ENCODE measurements at places on chromosomes 1 and 21.

DNA sequence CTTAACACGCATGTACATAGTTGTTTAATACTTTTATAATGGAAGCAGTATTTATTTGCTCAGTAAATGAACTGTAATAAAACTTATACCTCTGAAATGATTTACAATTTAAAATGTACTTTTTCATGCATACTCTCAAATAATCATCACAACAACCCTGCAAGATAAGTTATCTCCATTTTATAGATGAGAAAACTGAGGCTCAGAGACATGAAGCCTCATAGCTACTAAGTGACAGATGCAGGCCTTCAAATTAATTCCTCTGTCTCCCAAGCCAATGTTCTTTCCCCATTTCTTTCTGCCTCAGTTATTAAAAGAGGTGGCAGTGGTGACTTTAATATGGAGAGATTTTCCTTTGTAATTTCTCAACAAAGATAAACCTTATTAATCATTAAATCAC lies 19.6 kb upstream of the CLCA1 start:
- no peak for DNase-seq

- no peak for DNase-seq
These were observed 22.1 kb downstream of the RIPPLY3 start for GRCh38 chr21:37028570-37028969.

- no peak for DNase-seq
These were observed 18.8 kb downstream of the RHBG start for GRCh38 chr1:156387870-156388173.

- no peak for DNase-seq
These were observed 25.1 kb upstream of the B3GALT2 start for GRCh38 chr1:193211539-193211938.

DNA sequence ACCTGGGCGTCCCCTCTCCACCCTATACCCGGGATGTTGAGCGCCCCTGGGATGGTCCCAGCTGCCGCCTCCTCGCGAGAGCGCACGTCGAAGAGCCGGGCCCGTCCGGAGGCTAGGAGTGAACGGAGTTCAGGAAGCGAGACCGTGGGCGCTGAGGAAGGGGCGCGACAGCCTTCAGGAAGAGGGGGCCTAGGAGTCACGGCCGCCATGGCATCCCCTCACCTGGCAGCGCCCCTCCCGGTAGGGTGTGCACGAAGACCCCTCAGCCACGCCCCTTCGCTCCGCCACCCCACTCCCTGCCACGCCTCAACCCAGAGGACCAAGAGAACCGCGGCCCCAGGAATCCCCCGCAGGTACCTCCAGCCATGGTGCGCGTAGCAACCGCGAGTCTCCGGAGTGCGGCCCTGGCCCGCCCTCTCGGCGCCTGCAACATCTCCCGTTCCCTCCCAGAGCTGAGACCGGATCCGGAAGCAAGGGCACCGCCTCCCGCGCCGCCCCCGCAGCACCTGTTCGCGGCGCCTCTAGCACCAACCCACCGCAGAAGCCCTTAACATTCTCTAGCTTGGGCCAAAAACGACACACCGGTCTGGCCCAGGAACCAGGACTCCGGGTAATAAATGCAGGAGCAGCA lies at the start of gene TSTD1:
TSS of gene TSTD1 (minus strand) at position 442 of the 631 bp plus-strand sequence. CDS start at position 367, 75 bp downstream.
- no peak for DNase-seq

DNA sequence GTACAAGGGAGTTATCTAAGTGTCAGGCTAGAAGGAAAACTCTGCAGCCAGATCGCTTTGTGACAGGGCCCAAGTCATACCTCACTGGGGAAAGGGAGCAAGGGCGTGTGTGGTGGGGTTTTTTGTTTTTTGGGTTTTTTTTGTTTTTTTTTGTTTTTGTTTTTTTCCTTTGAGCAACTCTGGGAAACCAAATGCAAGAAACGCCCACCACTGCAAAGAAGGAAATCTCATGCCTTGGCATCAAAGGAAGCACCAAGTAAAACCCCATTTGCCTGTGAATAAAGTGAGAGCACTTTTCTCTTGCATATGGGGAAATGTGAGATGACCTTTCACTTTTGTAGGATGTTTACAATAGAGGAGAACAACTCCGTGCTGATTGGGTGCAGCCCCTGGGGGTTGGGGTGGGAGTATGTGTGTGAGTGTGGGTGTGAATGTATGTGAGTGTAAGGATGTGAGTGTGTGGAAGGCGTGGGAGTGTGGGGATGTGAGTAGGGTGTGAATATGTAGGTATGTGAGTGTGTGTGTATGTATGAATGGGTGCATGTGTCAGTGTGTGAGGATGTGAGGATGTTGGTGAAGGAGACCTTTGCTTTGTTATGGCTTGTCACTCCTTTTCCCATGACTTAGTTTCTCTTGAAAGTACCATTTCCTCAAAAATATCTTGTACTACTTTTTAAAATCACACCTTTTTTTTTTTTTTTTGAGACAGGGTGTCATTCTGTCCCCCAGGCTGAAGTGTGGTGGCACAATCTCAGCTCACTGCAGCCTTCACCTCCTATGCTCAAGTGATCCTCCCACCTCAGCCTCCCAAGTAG lies 34.6 kb downstream of the IL12RB2 start:
- DNase-seq, result no peak

- DNase-seq, result no peak
These were observed 10.5 kb upstream of the SPEN start for GRCh38 chr1:15836772-15837669.

DNA sequence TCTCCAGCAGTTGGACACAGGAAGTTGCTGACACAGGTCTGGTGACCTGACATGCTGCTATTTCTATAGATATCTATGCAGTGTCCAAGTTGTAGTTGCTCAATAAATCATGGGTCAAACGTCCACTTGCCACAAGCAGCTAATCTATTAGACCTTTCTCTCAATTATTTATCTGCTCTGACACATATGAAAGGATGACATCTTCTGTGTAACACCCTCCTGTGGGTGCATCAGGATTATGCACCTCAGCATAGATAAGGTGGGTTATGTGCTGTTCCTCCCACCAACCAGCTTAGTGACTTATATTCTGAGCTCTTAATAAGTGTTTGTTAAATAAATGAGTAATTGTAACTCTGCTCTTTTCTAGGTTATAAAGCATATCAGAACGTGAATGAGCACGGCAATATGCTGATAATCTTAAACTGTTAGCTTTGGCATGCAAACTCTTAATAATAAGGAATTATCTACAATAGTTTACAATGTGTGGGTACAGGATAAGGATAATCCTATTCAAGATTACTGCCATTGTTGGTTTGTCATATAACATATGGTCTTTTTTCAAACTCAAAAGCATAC lies 90.7 kb upstream of the GCLM start:
- no peak for DNase-seq

DNA sequence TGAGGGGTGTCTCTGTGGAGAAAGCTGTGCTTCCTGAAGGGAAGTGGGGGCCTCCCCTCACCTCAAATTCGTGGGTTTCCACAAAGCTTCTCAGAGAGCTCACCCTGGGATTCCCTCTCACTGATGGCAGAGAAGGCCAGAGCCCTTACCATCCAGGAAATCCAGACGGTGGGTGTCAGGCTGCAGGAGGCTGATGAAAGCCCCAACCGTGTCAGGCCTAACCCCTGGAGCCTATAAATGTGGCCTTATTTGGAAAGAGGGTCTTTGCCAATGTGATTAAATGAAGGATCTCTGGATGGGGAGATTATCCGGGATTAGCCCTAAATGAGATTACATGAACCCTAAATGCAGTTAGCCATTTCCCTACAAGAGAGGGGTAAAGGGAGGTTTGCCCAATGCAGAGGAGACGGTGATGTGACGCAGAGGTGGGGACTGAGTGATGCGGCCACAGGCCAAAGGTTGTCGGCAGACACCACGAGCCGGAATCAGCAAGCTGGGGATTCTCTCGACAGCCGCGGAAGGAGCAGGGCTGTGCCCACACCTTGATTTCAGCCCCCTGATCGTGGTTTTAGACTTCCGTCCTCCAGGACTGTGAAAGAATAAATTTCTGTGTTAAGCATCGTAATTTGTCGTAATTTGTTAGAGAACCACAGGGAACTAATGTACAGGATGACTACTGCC lies 82.6 kb downstream of the TOMM20 start:
- DNase-seq, result no peak

- DNase-seq, result no peak
These were observed at the start of gene KRTAP12-1 for GRCh38 chr21:44681861-44682579. KRTAP12-1 (minus strand) TSS chr21:44682163; CDS start chr21:44682123, 40 bp downstream.

GRCh38 chr1:181777812-181778211 lies 283.7 kb downstream of the ZNF648 start:
- DNase-seq, result no peak

DNA sequence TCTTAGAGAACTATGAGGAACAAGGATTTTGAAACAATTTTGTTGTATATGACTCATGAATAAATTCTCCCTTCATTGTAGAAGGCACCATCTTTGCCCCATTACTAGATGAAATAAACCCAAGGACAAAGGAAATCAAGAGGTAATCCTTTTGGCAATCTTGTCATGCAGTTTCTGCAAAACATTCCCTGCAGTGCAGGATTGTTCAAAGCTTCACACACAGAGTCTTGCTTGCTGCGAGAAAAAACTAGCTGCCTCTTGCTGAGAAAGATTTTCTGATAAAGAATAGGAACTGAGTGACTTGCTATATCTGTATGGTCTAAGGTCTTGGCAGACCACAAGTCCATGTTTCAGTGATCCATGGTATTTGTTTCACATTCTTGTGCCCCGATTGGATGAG lies 657.4 kb upstream of the ADGRL4 start:
- no peak for DNase-seq

GRCh38 chr1:10541286-10541685 lies 66.5 kb downstream of the PEX14 start:
- DNase-seq, result no peak

GRCh38 chr1:218673170-218673569 lies 328.0 kb downstream of the TGFB2 start:
- no peak for DNase-seq

DNA sequence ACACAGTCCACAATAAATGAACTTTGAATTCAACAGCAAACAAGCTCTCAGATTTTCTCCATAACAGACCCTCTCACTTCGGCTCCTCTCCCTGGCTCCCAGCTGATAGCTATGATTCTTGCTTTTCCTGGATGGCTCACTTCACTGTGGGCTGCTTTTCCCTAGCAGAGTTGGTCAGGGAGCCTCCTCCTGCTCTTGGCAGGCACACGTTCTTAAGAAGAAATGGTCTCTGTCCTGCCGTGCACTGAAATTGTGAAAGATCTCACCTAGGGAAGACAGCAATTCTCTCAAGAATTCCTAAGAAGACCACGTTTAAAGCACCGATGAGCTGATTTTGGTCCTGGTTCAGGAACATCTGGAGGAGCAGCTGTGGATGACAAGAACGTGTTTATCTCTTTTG lies 148.5 kb upstream of the KCNK2 start:
- no peak for DNase-seq

- DNase-seq, result no peak
These were observed 811 bp upstream of the ZNF672 start for GRCh38 chr1:248837045-248837780.

GRCh38 chr1:18419113-18419844 lies 61.5 kb upstream of the KLHDC7A start:
- no peak for DNase-seq

GRCh38 chr1:20194224-20194623 lies 7.9 kb upstream of the PLA2G2C start:
- DNase-seq, result no peak

GRCh38 chr1:186476264-186477040 lies 15.5 kb upstream of the PDC start:
- DNase-seq, result no peak

- no peak for DNase-seq
These were observed 16.1 kb downstream of the CCDC18 start for GRCh38 chr1:93196591-93196990.

- no peak for DNase-seq
These were observed 28.9 kb downstream of the DISP1 start for GRCh38 chr1:222843469-222844410.

DNA sequence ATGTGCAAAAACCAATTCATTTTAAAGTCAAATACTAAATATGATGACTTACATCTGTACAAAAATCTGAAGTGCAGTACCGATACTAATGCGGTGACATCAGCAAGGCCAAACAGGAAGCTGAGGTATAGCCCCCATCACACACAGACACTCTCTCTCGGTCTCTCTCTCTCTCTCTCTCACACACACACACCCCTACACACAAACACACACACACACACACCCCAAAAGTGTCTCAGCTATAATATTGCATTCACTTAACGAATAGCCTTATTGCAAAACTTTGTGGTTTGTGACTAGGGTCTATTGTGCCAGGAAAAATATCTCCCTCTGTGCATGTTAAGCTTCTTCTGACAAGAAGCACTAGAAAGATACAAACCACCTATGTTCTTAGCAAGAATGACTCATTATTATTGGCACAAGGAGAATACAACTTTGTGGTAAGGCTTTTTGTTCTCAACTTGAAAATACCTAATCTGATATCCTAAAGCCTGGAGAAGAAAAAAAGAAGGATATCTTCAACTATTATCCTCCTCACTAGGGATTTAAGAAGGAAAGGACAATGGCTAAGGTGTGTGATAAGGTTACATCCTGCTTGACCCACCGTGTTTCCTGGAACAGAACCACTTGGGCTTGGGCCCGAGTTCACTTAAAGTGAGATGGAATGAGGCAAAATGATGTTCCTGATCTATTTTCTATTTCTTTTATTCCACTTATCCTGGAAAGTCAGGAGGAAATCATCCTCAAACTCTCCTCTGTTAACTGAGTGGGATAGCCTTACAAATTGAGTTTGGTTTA lies 107.1 kb downstream of the NIBAN1 start:
- DNase-seq, result peak; percentile 99

- DNase-seq, result no peak
These were observed 160.9 kb upstream of the UBE2U start for GRCh38 chr1:64042331-64043100.

DNA sequence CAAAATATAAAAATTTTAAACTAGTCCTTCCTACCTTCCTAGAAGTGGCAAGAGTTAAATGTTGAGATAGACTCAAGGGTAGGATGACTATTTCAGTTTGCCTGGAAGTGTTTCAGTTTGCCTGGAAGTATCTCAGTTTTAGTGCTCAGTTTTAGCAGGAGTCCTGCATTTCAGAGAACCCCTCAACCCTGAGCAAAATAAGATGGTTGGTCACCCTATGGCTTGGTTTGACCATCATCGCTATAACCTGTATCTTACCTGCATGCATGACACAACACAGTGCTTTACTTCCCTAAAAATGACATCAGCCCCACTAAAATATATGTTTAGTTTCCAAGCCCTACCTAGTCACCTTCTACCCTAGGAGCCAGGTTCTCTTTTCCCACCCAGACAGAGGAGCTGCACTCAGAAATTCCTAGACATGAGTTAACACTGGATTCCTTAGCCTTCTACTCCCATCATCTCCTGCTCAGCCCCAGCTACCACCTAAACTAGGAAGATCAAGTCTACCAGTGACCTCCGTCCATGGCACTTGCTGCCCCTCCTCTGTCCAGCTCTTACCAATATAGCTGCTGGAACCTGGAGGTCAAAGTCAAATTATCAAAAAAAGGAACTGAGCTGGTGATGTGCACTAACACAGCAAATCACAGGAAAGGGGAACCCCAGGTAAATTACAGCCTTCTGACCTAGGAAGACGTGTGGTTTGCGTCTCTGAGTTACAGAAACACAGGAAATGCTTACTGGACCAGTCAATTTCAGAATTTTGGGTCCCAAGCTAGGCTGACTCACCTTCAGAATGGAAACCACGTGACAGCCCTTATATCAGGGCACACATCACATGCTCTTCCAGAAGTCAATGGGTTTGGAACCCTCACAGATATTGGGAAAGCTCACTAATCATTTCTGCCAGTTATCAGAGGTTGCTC lies 2.2 kb upstream of the G0S2 start:
- no peak for DNase-seq

- DNase-seq, result no peak
These were observed 53.5 kb upstream of the TIAM1 start for GRCh38 chr21:31397515-31397926.

GRCh38 chr21:43864962-43865539 lies at the start of gene AGPAT3:
AGPAT3 (plus strand) TSS chr21:43865223; CDS start chr21:43959682, 94,459 bp downstream.
- DNase-seq, result no peak

- no peak for DNase-seq
These were observed 393.3 kb downstream of the NPHP4 start for GRCh38 chr1:5598824-5599395.

Measured in SIG-M5 (cell line).